ENCODE measurements at places on chromosomes 3 and 15. TPM values are rescaled to one million over a fixed set of nuclear protein-coding genes. Genes with fewer than 3 reads are reported as not detected.

CELSR3 gene
- 23.5 TPM for polyA plus RNA-seq

DYNC1LI1 gene
- 9.8 TPM for polyA plus RNA-seq

RAB6B gene
- 5.6 TPM for polyA plus RNA-seq

GRCh38 chr3:190455828-190456227 is 6.1 kb upstream of the TMEM207 start:
- DNase-seq, result no peak
- H3K27me3 ChIP-seq, result no peaks in the 10 kb centered on the region
- H3K27ac ChIP-seq, result no peak overlapping the region
- H3K4me3 ChIP-seq, result no peak overlapping the region
- no peaks in the 10 kb centered on the region for H3K36me3 ChIP-seq

DNA sequence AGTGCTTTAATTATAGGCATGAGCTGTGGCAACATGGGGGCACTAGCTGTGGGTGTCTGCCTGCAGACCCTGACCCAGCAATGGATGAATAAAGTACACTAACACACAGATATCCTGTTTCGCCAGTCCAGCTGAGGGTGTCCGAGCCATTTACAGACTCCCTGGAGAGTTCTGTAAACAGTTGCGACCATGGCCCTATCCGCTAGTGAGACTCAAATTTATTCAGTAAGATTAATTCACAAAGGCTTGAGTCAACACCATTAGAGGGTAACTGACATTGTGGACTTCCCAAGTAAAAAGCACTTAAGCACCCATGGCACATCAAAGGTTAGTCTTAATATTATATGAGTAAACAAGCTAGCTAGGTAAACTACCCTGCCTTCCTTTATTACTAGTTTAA is 161.6 kb downstream of the TBL1XR1 start:
- no peak for DNase-seq
- no peak overlapping the region for H3K27ac ChIP-seq
- no peak overlapping the region for H3K4me3 ChIP-seq
- H3K36me3 ChIP-seq, result no peaks in the 10 kb centered on the region

- H3K4me3 ChIP-seq, result no peak overlapping the region
- H3K4me1 ChIP-seq, result no peaks in the 10 kb centered on the region
- H3K36me3 ChIP-seq, result no peaks in the 10 kb centered on the region
These were observed 57.2 kb downstream of the SEC22A start for GRCh38 chr3:123258811-123259420.

- no peaks in the 10 kb centered on the region for H3K4me1 ChIP-seq
- no peaks in the 10 kb centered on the region for H3K36me3 ChIP-seq
- no peak for DNase-seq
- no peak overlapping the region for H3K27ac ChIP-seq
These were observed 101.6 kb downstream of the RPL22L1 start for GRCh38 chr3:170768334-170768801.

GRCh38 chr3:116413319-116413718 is 32.0 kb downstream of the LSAMP start:
- no peaks in the 10 kb centered on the region for H3K4me1 ChIP-seq
- no peaks in the 10 kb centered on the region for H3K36me3 ChIP-seq
- no peak overlapping the region for H3K4me3 ChIP-seq
- H3K27me3 ChIP-seq, result no peaks in the 10 kb centered on the region

DNA sequence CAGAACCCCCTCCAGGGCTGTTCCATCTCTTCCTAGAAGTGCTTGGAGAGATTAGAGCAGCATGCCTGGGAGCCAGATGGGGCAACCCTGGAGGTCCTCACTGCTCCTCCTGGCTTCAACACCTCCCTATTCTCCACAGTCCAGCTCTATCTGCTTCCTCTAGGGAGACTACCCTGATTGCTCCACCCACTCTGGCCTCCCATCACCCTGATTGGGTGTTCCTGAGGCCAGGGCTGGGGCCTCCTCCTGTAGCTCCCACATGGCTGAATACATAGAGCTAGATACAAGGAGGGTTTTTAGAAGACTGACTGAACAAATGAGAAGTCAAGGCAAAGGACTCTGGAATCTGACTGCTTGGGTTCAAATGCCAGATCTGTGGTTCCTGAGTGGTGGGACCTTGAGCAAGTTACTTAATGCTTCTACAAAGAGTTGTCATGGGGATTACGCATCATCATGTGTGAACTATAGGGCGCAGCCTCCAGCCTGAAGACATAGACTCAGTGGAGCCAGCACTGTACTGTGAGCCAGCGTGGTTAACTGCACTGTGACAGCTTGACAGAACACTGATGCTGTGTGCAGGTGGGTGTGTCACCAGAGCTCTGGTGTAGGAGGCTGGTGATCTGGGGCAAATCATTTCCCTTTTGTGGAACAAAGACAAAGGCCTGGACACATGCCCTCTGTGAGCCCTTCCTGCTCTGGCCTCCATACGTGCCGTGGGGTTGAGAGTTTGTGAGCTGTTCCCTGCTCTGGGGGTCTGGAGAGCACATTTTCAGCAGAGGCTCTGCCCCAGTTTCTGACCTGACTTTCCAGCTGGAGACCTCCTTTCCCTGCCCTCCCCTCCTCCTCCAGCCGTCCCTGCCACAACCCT is 74.8 kb downstream of the SCN5A start:
- no peak overlapping the region for H3K27ac ChIP-seq
- no peak overlapping the region for H3K4me3 ChIP-seq
- H3K4me1 ChIP-seq, result no peaks in the 10 kb centered on the region

DNA sequence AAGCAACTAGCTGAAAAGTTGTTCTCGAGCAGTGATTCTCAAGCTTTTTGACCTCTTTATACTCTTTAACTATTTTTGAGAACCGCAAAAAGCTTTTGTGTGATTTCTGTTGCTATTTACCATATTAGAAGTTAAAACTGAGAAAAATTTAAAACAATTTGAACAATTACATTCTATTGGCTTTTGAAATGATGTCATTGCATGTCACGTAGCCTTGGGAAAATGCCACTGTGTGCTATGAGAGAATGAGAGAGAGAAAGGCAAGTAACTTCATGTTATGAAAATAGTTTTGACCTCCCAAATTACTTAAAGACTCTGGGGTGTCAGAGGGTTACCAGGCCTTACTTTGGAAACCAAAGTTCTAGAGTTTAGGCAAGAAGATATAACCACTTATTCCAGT is 8.0 kb downstream of the USP13 start:
- no peaks in the 10 kb centered on the region for H3K27me3 ChIP-seq
- H3K36me3 ChIP-seq, result no peaks in the 10 kb centered on the region
- H3K27ac ChIP-seq, result peak overlapping the region; percentile 18
- no peak for DNase-seq
- H3K4me1 ChIP-seq, result peaks cover 2% of the 10 kb centered on the region
- H3K4me3 ChIP-seq, result no peak overlapping the region

- peak; percentile 64 for DNase-seq
- H3K36me3 ChIP-seq, result no peaks in the 10 kb centered on the region
- no peak overlapping the region for H3K4me3 ChIP-seq
- H3K27me3 ChIP-seq, result no peaks in the 10 kb centered on the region
These were observed 29.6 kb upstream of the RPL32 start for GRCh38 chr3:12870942-12871341.

All from adrenal gland (tissue), 19 donors.